ENCODE measurements at places on chromosomes 1 and 21.

DNA sequence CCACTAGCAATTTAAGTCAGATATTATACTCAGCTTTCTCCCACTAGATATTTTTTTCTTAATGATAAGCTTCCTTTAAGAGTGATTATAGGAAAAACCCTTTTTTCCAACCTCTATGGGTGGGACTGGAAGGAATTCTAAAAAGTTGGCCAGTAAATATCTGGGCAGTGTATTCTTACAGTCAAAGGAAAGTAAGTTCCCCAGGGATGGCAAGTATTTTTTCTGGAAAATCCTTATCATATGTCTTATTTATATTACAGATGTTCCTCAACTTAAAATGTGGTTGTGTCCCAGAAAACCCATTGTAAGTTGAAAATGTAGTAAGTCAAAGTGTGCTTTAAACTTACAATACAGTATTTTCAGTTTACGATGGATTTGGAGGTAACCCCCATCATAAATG lies 29.2 kb downstream of the CMPK1 start:
- DNase-seq: no peak

- DNase-seq: no peak
Observed at GRCh38 chr1:41758500-41758899, 160.2 kb downstream of the HIVEP3 start.

GRCh38 chr21:14383596-14384180 lies 742 bp upstream of the HSPA13 start:
- DNase-seq: no peak

- DNase-seq: peak; percentile 79
Observed at GRCh38 chr21:34511181-34511580, 829 bp downstream of the KCNE1 start.

GRCh38 chr1:92980732-92981647 lies 19.7 kb upstream of the DIPK1A start:
- no peak for DNase-seq

DNA sequence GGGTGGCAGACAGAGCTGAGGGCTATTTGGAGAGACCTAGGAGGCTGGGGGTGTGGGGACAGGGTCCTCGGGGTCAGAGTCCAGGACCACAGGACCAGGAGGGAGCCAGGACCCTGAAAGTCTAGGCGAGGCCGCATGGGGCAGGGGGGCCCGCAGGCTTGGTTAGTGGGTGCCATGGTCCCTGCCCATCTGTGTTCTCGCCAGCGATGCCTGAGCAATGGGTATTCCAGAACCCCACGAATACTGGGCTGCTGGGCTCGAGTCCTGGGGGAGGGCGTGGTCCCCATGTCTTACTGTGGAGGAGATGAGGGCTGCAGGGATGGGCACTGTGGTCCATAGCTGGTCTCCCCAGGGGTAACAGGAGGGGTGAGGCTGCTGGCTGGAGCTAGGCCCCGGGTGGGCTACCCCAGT lies 2.0 kb downstream of the KRTAP10-6 start:
- no peak for DNase-seq

Data from fibroblast of villous mesenchyme (primary cell).